Activated naive CD8-positive, alpha-beta T cell treated with anti-CD3 and anti-CD28 coated beads, Interleukin-2, amount 10 ng/mL, durations not matched to agents 7 days and 5 days (primary cell): ENCODE measurements at places on chromosomes 2 and 18. TPM values are rescaled to one million over a fixed set of nuclear protein-coding genes. Genes with fewer than 3 reads are reported as not detected.

- no peak for DNase-seq
These were observed 202.4 kb downstream of the EXOC6B start for GRCh38 chr2:72623481-72623880.

- DNase-seq = no peak
These were observed 377.4 kb downstream of the LRRTM4 start for GRCh38 chr2:77144772-77145171.

- DNase-seq = no peak
These were observed 183.9 kb downstream of the NCK2 start for GRCh38 chr2:105928563-105928962.

DNA sequence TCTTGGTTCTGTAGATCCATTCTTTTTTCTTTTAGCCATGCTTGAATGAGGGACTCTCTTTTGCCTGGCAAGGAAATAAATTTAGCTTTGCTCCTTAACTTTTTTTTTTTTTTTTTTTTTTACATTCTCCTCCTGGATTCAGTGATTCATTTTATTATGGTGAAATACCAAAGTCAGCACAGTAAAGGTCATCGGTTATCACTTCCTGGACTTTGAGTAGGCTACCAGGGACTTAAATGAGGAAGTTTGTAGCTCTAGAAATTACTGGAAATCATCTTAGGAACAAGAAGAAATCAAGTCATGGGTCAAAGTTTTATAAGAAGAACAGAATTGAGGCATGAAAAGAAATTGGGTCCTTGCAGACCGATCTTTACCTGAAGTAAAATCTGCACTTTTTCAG, 75.0 kb downstream of the SOCS6 start:
- no peak for DNase-seq

- DNase-seq = no peak
These were observed 136.7 kb upstream of the CAVIN2 start for GRCh38 chr2:191983591-191983990.

- no peak for DNase-seq
These were observed 134.8 kb upstream of the THUMPD2 start for GRCh38 chr2:39913648-39914461.

GRCh38 chr2:85925216-85925671, 36.5 kb upstream of the ST3GAL5 start:
- no peak for DNase-seq

DNA sequence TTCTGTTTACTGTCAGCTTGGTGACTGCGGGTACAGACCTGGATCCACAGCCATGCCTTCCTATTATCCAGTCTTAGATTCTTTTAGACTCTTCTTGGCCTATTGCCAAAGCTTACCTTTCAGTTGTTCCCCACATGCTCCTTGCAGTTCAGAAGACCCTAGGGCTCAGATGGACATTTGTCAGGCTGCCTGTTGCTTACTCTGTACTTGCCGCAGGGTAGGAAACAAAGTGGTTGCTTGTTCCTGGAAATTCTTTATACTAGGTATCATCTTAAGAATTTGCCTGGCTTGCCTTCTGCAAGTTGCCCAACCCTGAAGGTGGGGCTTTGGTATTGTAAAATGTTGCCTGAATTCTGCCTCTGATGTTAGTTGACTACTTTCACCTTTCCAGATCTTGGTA, 24.4 kb downstream of the CD28 start:
- no peak for DNase-seq

Gene ANKRD30BL
- 0.20 TPM for total RNA-seq

Gene RIT2
- total RNA-seq = not detected

Gene CDK5R2
- total RNA-seq = not detected

Gene ZNF397
- total RNA-seq = 26.1 TPM

Gene ADAM23
- total RNA-seq = 3.1 TPM

Gene RTKN
- total RNA-seq = 1.8 TPM

Gene RGPD3
- total RNA-seq = not detected

Gene CREG2
- not detected for total RNA-seq

Gene RPRM
- not detected for total RNA-seq
